ENCODE measurements at places on chromosomes 3 and 15.

- no peak for DNase-seq
Observed at GRCh38 chr3:42271786-42272185, 5.8 kb upstream of the CCK start.

- no peak for DNase-seq
Observed at GRCh38 chr3:12405432-12406272, 78.6 kb upstream of the TSEN2 start.

GRCh38 chr3:189848395-189849040, 217.3 kb downstream of the TP63 start:
- no peak for DNase-seq

DNA sequence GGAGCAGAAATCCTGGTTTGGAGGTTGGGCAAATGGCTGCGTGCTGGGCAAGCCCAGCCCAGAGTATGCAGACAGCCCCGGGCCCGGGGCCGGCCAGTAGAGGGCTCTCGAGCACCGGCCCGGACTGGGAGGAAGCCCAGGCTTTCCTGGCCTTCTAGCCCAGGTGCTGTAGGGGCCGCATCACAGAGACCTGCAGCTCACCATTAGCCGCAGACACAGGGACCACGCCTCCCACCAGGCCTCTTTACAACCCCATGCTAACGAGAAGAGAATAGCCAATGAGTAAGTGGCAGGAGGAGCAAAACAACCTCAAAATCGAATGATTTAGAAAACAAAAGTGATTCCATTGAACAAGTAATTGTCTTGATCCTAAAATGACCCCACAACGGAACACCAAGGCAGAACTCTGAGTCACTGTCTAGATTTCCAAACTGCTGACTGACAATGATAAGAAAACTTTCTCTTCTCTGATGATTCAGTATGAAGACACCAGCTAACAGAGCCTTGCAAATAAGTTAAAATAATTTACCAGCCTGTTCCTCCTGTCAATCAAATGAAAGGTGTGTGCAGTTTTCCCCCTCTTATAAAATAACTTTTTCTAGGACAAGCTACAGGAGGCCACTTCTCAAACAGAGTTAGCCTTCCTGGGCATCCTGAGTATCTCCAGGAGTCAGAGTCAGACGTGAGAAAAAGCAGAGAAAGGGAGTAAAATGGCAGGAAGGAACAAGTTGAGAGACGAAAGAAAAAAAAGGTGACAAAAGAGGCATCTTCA, 102.2 kb downstream of the DGKG start:
- DNase-seq: peak; percentile 45

- DNase-seq: no peak
Observed at GRCh38 chr3:174242311-174243041, 616.7 kb upstream of the NAALADL2 start.

- DNase-seq: no peak
Observed at GRCh38 chr15:41501191-41501917, 7.7 kb downstream of the ITPKA start.

DNA sequence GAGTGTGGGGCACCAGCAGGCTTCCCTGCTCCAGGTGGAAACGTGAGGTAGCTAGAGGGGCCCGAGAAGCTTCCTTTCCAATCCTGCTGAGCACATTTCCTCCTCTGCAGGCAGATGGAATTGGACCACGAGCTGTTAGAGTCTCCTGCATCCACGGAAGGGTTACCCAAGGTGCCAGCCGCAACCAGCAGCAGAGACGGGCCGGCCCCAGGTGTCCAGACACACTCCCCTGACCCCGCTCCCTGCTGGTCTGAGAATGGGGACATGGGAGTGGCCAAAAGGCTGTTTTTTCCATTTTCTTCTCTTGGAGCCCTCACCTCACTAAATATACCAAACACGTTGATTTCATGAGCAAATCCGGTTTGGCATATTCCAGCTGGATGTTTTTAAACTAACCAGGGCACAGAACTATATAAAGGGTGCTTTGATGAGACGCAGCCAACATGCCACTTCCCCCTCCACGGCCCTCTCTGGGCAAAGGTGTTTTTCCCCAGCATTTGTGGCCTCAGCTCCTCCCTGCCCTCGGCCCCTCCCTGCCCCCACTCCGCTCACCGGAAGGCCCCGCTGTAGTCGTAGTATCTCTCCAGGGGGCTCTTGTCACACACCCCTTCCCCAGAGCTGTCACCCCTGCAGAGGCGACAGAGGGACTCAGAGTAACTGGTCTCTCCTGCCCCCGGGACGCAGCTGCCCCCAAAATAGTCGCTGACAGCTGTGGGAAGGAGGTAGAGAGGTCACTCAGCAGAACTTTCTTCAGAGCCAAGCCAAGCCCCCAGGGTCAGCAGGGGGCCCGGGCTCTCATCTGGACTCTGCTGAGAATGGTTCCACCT, 7.0 kb downstream of the MELTF start:
- DNase-seq: no peak

- no peak for DNase-seq
Observed at GRCh38 chr15:91954292-91954691, 100.8 kb downstream of the SLCO3A1 start.

GRCh38 chr15:33309602-33310276, 1.0 kb upstream of the RYR3 start:
- DNase-seq: no peak

DNA sequence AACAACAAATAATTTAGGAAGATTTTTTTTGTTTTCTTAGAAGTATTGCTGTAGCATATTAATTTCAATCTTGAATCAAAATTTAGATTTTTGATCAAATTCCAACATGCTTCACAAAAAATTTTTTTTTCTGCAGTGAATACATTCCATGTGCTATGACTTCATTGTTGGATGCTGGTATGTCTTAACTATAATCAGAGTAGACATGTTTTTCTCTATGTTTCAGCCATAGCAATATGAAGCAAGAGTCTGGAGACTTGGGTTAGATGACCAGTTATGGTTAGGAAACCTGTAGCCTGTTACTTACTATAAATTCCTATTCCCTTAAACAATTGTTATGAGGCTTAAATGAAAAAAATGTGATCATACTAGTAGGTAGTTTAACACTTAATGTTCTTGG, 176.1 kb upstream of the CHL1 start:
- DNase-seq: no peak

GRCh38 chr3:15903759-15904720, 106.3 kb upstream of the ANKRD28 start:
- no peak for DNase-seq

GRCh38 chr3:107425033-107425432, 47.8 kb downstream of the CCDC54 start:
- DNase-seq: no peak

GRCh38 chr3:39810647-39811161, 1.3 kb downstream of the MYRIP start:
- DNase-seq: no peak

DNA sequence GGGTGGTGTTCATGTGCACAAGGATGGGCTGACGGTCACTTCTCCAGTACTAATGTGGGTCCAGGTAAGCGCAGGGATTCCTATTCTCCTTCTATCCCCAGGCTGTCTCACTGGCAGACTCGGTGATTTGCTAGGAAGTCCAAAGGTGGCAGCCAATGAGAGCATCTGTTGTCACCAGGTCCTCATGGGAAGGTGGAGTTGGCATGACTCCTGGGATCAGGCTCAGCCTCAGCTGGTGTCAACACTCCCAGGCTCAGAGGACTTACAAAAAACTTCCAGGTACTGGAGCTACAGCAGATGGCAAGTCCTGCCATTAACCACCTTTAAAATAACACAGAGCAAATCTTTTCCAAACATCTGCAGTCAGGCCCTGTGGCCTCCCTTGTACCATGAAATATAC, 13.8 kb downstream of the XYLB start:
- no peak for DNase-seq

GRCh38 chr3:191424881-191425280, 36.1 kb upstream of the PYDC2 start:
- no peak for DNase-seq

- no peak for DNase-seq
Observed at GRCh38 chr3:160291909-160292299, 66.7 kb downstream of the C3orf80 start.

DNA sequence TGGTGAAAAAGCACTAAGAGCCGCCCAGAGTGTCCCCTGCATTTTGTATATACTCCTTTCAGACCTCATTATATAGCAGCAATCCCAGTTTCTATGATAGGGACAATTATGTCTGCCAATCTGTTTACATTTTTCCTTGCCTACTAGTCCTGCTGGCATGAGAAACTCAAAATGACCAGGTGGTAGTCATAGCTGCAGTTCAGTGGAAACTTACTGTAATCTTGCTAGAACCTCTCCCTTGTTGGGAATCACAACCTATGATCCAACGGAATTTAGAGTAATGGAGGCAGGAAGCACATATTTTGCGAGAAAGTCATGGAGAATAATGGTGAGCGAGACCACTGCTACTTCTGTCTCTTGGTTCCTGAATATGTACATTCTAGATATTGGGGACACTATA, 28.6 kb upstream of the MINAR1 start:
- no peak for DNase-seq

DNA sequence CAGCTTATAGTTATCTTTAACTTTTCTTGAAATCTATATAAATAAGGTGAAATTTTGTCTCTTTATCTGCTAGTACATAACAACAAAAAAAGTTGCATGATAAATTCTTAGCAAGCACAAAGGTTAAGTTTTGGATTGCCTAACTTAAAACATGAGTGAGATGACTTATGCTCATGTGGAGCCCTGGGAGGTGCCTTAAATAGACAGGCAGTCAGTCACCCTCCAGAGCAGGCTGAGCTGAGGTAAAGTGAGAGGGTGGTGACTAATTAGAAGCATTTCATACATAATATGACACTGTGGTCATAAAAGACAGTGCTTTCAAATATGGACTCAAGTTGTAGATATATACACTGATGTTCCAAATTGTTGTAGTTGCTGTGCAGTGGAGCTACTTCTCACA, 14.6 kb upstream of the MME start:
- DNase-seq: no peak

DNA sequence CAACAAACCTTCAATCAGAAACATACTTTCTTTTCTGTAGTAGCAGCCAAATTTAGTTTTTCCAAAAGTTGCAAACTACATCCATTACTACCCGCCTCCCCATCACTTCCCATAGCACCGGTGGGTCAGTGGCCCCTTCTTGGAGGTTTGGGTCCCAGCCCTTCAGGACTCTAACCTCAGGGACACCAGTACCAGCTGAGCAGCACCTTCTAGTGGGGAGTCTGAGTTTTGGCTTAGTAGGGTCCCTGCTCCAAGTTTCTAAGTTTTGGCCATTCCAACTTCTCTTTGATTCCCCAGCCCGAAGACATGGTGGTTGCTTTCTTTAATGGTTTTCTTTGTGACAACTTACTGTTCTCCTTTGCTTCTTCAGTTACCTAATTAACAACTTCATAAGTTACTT, 160.6 kb downstream of the ECT2 start:
- no peak for DNase-seq

GRCh38 chr3:153160451-153161137, 1.4 kb upstream of the RAP2B start:
- peak; percentile 28 for DNase-seq

DNA sequence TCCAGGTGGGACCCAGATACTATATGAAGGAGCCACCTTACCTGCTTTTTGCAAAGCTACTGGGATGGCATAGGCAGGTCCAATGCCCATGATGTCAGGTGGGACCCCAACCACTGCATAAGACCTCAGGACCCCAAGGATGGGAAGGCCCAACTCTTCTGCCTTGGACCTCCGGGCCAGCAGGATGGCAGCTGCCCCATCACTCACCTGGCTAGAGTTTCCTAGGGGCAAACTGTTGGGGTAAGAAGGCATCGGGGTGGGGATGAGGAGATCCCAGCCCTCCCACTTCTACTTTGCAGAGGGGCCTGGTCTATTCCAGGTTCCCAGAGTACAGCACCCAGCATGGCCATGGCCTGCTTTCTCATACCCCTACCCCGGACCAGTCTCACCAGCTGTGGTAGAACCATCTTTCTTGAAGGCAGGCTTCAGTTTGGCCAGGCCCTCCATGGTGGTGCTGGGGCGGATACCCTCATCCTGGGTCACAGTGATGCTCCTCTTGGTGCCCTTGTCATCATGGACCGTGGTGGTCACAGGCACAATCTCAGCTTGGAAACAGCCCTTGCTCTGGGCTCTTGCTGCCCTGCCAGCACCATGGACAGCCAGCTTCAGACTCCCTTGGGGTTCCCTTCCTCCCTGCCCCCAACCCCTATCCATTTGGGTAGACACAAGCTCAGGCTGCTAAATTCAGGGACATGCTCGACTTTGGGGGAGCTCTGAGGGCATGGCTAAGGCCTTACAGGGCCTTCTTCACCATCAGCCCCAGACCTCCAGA, 10.6 kb downstream of the ACAA1 start:
- no peak for DNase-seq

DNA sequence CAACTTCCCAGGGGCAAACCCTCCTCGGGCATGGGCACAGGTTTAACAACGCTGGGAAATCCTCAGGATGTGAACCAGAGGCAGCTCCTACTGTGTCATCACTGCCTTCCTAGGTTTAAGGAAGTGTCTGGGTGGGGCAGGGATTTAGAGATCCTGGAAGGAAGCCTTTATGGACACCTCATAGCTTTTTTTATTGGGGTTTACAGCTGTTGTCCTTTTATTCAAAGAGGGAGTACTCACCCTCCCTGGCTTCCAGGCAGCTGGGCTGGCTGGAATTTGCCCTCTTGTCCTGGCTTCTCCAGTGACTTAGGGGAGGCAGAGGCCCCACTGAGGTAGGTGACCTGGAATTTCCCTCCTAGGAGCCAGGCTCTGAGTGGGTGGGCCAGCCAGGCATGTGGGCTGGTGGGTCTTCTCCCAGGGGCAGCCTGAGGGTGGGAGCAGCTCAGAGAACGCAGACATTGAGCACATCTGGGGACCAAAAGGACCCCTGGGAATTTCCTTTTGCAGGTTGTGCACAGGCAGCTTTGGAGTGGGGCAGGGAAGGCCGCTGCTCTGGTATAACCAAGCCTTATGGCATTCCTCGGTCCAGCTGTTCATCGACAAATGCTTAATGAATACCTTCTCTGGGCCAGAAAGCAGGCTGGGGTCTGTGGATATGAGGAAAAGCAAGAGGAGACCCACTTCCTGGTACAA, 13.5 kb upstream of the FAM3D start:
- no peak for DNase-seq

- DNase-seq: no peak
Observed at GRCh38 chr15:39124155-39124552, 456.7 kb upstream of the THBS1 start.

DNA sequence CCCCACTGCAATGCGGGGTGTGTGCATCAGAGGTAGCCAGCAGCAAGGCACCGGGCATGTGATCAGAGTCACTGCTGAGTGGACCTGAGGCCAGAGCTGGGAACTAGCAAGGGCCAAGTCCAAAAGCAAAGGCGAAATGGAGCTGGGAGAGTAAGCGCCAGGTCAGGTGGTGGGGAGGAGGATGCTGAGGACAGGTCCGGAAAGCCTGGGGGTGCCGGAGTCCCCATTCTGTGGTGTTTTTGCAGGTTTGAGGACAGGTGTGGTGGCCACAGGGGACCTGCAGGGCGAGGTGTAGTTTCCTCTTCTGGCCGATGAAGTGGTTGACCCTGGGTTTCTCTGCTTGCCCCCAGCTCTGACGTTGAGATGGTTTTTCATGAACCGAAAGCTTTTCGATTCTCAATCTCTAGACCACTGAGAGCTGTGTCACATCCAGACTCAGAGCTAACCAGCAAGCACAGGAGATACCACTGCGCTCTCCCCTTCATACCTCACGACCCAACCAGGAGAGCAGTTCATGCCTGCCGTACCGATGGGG, 35.0 kb upstream of the HES1 start:
- DNase-seq: no peak

GRCh38 chr15:62021991-62022600, 38.2 kb downstream of the VPS13C start:
- no peak for DNase-seq

Data from stimulated activated CD4-positive, alpha-beta T cell treated with anti-CD3 and anti-CD28 coated beads, TNF-alpha, amount 100 ng/mL, for 1 hour (primary cell).